ENCODE measurements at places on chromosomes 2 and 18.

GRCh38 chr18:2797951-2798350 lies 48.9 kb upstream of the EMILIN2 start:
- DNase-seq: no peak

GRCh38 chr2:157439824-157440186 lies 4.1 kb downstream of the CYTIP start:
- DNase-seq: no peak

DNA sequence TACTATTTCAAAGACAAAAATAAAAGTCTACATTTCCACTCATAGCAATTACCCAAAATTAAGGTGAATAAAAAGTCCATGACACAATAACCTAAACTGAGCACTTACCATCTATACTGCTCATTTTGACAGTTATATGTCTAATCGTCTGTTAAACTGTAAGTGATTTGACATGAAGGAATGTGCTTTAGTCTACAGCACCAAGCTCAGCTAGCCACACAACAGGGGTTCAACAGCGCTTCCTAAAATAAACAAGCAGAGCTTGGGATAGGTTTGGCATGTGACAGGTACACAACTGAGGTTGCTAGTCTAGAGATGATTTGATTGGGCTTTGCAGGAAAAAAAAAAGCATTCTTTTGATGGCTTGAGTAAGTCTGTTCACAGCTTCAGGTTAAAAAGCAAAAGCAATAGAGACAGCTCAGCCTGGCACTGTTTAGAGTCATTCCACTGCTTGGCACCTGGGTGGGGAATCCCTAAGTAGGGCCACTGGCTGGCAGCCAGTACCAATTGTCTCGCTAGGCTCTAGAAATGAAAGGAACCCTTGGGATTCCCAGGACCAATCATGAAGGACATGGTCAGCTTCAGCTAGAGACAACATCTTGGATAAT lies 78.6 kb downstream of the BARD1 start:
- no peak for DNase-seq

- DNase-seq: no peak
Measured at GRCh38 chr2:237205561-237205971, 119.9 kb downstream of the COPS8 start.

DNA sequence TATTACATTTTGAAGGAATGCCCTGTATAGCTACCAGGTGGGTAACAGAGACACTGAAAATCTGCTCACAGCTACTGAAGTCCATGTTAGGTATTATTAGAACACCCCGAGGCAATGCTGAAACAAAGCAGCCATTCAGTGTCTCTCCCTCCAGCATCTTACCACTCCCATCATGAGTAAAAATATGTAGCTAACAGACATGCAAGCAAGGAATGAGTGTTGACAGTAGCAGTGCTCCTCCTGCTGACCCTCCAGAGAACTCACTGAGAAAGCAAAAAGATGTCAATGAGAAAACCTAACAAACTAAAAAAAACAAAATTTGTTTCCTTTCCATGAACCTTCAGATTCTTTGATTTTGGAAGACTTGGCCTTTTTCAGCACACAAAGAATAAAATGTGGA lies 393.9 kb downstream of the LRRTM1 start:
- no peak for DNase-seq

DNA sequence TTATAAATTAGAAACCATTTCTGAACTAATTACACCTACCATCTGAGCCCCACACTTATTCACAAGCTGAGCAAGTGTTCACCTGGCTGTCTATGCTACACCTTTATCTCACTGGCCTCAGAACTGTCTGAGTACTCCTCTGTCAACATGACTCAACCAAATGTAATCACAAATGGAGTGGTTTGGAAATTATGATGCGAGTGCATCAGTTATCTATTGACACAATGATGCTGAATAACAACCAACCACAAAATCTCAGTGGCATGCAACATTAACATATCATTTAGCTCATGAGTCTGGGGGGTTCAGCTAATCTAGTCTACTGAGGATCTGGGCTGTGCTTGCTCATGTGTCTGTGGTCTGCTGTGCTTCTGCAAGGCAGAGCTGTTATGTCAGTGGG lies 184.2 kb upstream of the NXPH2 start:
- no peak for DNase-seq

DNA sequence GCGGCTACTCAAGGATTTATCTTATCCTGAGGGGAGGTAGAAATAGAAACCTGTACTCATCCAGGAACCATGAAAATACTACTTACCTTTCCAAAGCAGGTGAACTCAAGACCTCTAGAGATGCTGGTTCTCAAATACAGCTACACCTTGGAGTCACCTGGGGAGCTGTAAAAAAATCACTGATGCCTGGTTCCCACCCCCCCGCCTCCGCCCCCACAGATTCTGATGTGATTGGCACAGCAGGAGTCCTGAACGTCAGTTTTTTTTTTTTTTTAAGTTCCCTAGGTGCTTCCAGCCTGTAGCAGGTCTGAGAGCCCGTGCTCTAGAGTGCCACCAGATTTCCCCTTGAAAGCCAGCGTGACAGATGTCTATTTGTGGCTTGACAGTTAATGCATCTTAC lies 113.6 kb downstream of the MRO start:
- DNase-seq: no peak

DNA sequence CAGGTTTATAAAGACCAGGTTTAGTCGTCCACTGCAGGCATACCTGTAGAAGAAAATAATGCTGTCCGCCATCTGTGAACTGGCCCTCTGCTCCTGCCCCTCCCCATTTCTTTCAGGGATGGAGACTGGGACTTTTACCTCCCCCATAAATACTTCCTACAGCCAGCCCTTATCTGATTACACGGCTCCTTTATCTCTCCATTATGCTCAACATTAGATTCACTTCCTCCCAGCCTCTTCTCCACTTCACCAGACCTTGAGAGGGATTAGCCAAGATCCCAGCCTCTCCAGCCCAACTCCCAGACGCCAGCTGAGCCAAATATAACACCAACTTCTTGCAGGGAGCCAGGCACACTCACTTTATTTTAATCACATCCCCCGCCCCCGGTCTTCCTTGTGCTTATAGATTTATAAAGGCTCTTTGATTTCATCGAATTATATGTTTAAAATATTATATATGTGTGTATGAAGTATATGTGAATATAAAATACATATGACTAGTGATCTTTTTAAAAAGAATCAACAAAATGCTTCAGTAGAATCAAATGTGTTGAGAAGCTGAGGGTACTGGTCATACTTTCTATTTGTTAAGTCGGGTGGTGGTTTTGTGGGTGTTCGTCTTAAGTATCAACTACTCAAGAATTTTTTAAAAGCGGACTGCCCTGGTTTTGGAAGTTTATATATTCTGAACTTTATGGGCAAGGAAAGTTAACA lies 81.0 kb downstream of the SPRED2 start:
- no peak for DNase-seq

GRCh38 chr18:35438480-35439234 lies 59.1 kb downstream of the INO80C start:
- DNase-seq: no peak

GRCh38 chr18:62555135-62555534 lies 32.3 kb downstream of the ZCCHC2 start:
- DNase-seq: no peak

GRCh38 chr2:176747506-176747905 lies 465.1 kb upstream of the HNRNPA3 start:
- DNase-seq: no peak

DNA sequence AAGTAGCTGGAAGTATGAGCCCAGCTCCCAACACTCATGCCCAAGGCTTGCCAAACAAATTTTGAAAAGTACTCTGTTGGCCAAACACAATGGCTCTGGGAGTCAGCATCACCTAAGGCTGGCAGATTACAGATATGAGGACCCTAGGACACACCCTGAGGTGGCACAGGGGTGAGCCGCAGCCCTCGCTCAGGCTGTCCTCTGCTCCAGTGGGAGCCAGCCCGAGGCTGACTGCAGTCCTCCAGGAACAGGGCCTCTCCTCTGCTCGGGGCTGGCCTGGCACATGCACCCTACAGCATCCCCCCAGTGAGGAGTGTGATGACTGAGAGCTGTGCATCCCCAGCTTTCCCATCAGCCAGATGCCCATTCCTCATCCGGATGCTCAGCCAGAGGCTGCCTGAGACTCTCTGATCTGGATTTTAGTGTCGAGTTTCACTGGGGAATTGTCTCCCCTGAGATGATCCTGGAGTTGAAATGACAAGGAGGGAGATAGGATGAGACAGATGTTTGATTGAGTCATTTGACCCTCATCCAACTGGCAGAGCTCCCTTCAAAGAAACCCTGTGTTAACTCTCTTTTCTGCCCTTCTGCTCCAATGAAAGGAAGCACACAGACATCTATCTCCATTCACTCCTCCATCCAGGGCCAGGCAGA lies 269.3 kb upstream of the NCKAP5 start:
- no peak for DNase-seq

DNA sequence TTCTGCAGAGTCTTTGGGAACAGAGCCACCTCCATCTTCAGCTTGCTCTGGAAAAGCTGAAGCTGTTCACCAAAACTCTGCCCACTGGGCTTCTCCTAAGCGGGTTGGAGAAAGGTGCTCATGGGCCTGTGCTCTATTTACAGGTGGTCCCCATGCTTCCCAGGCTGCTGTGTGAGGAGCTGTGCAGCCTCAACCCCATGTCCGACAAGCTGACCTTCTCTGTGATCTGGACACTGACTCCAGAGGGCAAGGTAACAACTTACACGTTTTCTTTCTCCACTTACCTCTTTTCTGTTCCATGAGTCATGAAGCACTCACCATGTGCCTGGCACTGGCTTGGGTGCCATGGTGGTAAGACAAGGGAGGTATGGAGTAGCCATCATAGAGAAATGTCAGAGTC lies 129.5 kb upstream of the ALPP start:
- DNase-seq: no peak

DNA sequence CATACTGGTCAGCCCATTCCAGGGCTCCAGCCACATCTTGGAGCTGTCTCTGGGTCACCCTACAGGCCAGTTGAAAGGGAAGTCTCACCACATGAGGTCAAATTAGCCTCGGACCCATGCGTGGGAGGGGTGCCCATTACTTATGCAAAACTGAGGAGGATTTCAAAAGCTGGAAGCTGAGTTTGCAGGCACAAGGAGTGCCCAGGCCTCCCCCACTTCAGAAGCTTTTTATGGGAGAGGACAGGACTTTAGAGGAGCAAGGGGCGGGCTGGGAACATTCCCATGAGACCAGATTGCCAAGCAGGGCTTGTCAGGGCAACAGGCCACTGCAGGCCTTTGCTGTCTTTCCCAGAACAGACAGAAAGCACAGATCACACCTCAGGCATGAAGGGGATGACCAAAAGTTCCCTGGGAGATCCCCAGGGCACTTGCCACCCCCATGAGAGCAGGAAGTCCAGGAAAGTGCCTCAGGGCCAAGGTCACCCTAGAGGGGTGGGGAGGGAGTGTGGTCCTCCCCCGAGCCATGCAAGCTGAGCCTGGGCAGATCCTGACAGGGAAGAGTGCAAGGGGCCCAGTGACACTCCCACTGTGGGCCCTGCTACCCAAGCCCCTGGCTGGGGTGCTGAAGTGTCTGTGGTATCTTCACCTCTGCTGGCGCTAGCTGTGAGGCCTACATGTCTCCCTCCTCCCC lies 267.7 kb downstream of the BCL11A start:
- no peak for DNase-seq

DNA sequence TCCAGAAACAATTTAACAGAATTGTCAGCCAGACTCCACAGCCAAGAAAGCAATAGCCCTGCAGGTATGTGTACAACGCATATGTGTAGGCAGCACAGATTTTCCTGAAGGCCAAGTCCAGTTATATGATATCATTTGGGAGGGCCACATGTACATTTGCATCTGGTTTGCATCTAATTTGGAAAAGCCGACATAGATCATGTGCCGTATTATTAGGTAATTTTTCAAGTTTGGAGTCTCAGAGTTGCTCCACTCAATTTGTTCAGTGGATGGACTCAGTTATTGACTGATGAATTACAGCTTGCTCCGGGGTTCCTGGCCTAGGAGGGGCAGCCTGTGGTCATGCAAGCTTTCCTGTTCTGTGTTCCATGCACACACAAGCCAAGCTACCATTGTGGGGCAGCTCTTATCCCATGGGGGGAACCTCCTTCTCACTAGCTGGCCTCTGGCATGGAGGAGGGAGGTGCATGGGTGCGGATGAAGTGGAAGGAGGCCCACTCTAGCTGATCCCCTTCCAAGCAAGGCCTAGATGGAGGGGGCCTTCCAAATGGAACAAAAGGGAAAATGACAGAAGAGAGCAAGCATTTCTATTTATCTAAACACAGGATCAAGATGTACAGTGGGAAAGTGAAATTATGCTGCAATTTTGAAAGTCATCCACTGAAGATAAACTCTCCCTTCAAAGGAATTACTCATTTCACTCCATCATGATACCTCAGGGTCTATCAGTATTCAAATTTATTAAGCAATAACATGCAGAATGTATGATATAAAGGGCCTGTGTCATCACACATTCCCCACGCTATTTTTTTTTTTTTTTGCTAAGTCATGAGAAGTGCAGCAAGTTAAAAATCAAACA lies 202.6 kb upstream of the SMAD2 start:
- no peak for DNase-seq

DNA sequence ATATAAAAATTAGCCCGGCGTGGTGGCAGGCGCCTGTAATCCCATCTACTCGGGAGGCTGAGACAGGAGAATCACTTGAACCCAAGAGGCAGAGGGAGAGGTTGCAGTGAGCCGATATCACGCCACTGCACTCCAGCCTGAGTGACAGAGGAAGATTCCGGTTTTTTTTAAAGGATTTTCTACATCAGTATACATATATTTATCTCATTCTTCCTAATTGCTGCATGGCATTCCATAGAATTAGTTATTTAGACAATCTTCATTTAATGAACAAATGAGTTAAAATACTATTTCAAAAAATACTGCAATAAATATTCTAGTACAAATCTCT lies 2.0 kb downstream of the GTF3C2 start:
- DNase-seq: no peak

DNA sequence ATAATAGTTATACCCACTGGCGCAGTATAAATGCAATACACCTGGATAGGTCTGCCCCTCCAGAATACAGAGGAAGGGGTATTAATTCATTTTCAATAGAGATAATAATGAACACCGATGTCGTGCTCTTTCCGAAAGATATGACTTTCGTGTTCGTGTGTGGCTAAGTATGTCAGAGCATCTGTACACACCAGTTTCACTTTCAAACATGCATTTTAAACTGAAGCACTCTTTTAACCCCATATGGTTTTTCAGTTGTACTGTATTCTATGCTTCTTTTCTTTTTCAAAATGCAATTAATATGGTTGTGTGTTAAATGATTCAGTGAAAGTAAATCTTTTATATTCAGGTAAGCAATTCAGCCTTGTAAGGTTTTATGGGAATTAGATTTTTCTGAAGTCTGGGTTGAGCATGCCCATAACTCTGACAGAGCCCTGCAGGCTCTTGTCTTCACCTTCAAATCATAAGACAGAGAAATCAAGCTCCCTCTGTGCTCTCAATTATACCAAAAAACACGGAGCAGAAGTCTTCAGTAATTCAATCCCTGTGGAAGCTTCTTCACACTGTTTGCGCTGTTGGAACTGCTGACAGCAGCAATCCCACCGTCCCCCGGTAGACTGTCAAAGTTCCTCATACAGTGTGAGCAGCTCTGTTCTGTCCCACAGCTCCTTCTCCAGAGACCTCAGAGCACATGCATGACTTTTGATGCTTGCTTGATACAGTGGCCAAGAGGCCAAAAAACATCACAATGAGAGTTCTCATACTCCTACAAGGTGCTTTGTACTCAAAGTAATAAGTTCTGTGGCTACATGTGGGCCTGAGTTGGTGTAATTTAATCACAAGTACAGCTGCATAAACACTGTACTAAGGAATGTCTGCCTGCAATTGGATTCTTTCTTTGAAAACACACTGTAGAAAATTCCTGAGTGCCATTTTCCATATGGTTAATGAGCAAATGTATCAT lies 186.8 kb downstream of the ZNF521 start:
- DNase-seq: no peak

Measured in stimulated activated CD4-positive, alpha-beta T cell treated with anti-CD3 and anti-CD28 coated beads, Interleukin-1b, Interleukin-23, amount 100 ng/mL, for 1 hour (primary cell).